ENCODE measurements at places on chromosomes 2 and 18.

- no peak for DNase-seq
These were observed 37.6 kb downstream of the HJURP start for GRCh38 chr2:233816771-233817170.

- peak; percentile 73 for DNase-seq
These were observed 670.7 kb downstream of the ERBB4 start for GRCh38 chr2:211867845-211868451.

- DNase-seq: no peak
These were observed 165.2 kb downstream of the MTCL1 start for GRCh38 chr18:8870528-8870927.

- DNase-seq: no peak
These were observed 26.9 kb upstream of the GLS start for GRCh38 chr2:190853531-190854383.

DNA sequence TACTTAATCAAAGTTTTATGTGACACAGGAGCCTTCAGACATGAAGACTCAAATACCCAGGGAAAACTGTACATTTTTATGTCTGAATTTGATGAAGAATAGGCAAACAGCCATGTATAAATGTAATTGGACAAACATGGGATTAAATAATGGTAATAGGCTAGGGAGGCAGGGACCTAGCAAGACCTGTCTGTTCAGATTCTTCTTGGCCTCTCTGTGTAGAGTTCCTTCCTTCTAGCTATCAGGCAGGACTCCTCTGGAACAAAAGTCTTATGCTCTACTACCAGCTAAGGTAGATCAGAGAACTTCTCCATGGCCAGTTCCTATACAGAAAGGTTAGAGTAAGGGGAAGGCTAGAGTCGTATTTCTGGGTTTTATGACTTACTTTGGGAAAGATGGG, 9.5 kb upstream of the PARD3B start:
- no peak for DNase-seq

GRCh38 chr2:15729001-15729400, 137.3 kb downstream of the DDX1 start:
- DNase-seq: no peak

DNA sequence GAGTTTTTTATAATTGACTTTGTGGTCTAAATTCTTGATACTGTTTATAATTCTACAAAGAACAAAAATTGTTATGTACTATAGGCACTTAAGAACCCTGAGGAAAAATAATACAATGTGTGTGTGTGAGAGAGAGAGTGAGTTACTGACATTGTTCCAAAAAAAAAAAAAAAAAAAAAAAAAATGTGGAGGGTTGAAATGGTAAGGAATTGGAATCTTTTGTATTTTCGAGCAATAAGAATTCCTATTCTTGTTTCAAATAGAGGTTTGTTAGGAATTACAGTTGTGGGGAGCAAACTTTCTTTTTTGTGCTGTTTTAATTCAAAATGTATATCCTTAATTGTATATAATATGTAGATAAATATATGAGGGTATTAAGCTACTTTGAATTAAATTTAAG, 45.7 kb downstream of the VAPA start:
- no peak for DNase-seq

- no peak for DNase-seq
These were observed 176.9 kb upstream of the NRP2 start for GRCh38 chr2:205505371-205505770.

DNA sequence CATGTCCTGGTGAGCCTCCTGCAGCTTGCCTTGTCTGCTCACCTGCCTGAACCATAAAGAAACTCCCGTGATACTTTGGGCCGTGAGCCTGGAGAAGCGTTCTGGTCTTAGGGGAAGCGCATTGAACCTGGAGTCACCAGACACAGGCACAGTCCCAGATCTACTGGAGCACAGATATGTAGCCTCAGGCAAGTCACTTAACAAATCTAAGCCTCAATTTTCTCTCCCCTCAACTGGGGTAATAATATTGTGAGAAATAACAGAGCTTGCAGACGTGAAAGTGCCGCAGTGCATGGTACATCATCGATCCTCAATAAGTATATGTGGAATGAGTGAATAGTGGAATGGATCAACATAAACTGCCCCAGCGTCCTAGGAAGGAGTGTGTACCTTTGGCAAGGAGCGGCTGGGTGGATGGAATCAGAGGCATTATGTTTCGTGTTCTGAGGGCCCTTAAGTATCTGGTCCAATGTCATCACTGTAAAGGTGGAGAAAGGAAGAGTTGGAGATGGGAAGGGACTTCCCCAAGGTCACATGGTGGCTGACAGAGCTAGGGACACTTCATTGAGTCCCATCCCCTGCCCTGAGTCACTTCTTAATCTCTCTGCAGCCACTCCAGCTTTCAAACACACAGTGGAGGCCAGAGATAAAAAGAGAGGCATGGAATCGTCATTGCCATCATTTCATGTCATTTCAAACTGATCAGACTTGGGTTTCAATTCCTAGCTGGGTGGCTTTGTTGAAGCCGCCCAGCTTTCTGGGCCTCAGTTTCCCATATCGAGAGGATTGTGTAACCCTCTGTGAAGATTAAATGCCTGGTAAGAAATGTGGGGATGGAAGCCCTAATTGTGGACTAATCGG, 172.4 kb downstream of the DDX1 start:
- DNase-seq: no peak

DNA sequence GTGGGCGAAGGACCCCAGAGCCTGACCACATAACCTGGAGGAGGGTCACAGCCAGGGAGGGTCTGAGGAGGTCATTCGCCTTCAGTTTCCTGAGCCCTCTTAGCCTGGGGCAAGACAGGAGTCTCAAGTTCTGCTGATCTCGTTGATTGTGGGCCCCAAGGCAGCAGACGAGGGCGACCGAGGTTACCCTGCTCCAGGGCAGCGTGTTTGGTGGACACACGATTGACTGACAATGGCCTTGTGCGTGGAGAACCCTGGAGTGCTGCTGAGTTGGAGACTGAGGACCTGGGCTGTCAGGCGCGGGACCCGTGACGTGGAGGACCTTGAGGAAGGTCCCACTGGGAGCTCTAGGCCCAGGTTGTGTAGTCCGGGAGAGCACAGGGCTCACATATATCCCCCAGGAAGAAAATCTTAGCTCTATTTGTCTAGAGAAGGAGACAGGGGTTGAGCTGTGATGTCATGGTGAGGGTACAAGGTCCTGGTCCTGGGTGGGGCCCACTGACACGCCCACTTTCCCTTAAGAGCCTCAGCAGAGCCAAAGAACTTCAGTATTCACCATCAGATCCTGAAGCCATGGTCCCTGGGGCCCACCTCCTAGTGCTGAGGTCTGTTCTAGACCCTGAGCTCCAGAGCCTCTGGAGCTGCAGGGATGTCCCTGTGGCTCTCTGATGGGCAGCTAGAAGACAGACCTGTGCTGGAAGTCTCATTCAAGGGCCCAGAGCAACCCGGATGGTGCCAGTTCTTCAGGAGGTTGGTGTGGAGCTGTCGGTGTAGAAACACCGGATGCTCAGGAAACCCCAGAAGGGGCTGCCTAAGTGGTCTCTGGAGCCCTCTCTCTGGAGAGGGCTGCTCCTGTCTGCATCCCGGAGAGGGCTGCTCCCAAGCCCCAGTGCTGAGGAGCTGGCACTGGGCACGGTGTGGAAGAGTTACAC, 53.1 kb downstream of the DYSF start:
- DNase-seq: no peak

- peak; percentile 78 for DNase-seq
These were observed 249.3 kb upstream of the GULP1 start for GRCh38 chr2:188042412-188042811.

- DNase-seq: no peak
These were observed 2.1 kb upstream of the PCBP1 start for GRCh38 chr2:70084973-70085710.

- peak; percentile 98 for DNase-seq
These were observed 493 bp upstream of the CLASP1 start for GRCh38 chr2:121649596-121650314.

DNA sequence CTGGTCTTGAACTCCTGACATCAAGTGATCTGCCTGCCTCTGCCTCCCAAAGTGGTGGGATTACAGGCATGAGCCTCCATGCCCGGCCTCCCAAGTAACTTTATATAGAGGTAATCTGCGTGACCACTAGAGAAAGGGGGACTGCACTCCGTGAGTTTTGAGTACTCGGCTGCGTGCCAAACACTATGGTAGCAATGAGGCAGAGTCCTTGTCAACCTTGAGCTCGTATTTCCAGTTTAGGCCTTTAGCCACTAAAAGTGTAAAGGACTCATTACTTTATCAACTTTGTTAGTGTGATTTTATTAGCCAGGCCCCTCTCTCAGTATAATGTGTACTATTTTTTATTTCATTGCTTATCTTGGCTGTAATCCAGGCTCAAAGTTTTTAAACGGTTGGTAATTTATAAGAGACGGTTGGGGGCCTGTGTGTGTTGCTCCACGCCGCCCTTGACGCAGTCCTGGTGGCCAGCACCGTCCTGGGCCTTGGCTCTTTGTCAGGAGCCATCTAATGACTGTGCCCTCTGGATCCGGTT, 56.2 kb downstream of the ZCCHC2 start:
- DNase-seq: peak; percentile 25
